ENCODE measurements at places on chromosomes 2 and 18. TPM values are rescaled to one million over a fixed set of nuclear protein-coding genes. Genes with fewer than 3 reads are reported as not detected.

The MYO1B gene
- total RNA-seq = 48.5 TPM

The PLGLB1 gene
- total RNA-seq = 2.7 TPM

The GPR17 gene
- total RNA-seq = not detected

The FN1 gene
- 42.5 TPM for total RNA-seq

The LCT gene
- not detected for total RNA-seq
